ENCODE measurements at places on chromosomes 5 and 9. TPM values are rescaled to one million over a fixed set of nuclear protein-coding genes. Genes with fewer than 3 reads are reported as not detected.

- no peak for DNase-seq
Observed at GRCh38 chr5:179488975-179489374, 61.4 kb upstream of the RUFY1 start.

DNA sequence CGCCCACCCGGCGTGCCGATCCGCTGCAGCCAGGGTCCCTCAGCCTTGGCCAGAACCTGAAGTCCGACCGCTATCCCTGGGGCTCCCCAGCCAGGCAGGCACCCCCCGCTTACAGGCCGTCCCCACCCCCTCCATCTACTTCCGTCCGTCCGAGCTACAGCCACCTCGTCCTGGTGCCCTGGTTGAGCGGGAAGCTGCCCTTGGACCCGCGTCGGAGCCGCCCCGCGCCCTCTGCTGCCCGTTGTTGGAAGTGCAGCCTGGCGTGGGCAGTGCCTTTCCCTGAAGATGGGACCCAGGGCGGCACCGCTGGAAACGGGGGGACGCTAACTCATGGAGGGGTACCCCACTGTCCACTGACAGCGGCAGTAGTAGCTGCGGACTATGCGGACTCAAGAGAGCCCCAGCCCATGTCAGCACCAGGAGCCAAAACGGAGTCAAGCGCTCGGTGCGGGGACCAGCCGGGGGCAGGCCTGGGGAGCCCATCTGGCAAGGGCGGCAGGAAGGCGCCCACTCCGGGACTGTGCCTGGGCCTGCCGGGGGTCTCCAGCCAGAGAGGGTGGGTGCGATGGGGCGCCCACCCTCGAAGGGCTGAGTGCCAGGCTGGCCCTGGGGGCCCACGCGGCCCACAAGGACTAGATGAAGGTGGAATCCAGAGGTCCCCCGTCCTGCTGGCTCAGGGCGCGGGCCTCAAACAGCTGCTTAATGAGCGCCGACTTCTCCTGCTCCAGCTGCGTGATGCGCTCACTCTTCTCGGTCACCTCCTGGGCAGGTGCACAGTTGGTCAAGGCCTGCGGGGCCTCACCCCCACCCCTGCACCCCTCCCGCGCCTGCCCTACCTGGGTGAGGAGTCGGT, 6.1 kb downstream of the SAPCD2 start:
- DNase-seq: no peak

Gene DDX4
- not detected for total RNA-seq

DNA sequence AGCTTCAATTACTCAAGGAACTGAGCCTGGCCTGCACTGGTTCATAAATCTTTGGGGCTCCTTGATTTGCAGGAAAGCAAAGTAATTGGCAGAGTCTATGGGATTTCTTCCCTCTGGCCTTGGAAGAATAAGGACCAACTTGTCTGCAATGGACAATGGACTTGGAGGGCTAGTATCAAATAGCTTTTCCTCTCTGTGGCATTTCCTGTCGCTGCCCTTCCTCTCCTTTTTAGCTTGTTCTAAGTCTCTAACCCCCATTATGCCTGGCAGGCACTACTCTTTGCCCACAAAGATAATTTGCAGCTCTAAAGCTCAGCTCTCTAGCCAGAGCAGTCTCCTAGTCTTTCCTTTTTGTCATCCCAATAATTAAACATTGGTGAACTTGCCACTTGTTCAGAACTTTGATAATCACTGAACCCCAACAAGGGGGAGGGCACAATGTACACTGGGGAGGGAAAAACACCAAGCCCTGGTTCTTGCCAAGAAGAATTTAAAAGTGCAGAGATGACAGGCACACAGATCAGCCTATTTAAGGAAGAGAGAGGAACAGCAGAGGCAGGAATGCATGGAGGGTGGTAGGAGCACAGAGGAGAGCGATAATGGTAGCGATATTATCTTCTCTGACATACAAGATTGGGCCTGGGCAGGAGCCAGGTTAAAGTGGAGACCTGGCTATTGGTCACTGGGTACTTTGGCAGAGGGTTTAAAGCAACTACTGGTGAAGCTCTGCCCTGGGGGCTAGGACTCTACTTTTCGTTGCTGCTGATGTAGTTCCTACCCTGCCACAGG, 38.5 kb downstream of the FAM219A start:
- no peak for DNase-seq

- DNase-seq: no peak
Observed at GRCh38 chr9:126391713-126392661, 65.4 kb downstream of the MVB12B start.

Gene RGMB
- 52.2 TPM for total RNA-seq

DNA sequence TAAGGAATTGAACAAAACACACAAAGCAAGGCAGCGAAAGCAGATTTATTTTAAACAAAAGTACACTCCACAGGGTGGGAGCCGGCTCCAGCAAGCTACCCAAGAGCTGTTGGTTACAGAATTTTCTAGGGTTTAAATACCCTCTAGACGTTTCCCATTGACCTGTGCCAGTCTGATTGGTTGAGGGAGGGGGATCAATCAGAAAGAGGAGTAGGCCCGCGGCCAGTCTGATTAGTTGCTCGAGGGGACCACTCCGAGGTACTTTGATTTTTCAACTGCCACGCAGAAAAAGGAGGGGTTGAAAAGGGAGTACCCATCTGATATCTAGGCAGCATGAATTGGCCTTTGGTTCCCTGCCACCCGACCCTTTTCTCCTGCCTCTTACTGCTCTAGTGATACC, 998 bp downstream of the SRP19 start:
- no peak for DNase-seq

Data from upper lobe of left lung (tissue), 6 donors.